ENCODE measurements at places on chromosomes 1 and 21. TPM values are rescaled to one million over a fixed set of nuclear protein-coding genes. Genes with fewer than 3 reads are reported as not detected.
A peak's percentile ranks its signal among the peaks of the same experiment; 100 is the strongest.

GRCh38 chr1:197463142-197463541 is 195.1 kb downstream of the CRB1 start:
- H3K4me1 ChIP-seq, result peaks cover 14% of the 10 kb centered on the region
- no peak for DNase-seq
- no peak overlapping the region for H3K4me3 ChIP-seq
- H3K27ac ChIP-seq, result no peak overlapping the region

DNA sequence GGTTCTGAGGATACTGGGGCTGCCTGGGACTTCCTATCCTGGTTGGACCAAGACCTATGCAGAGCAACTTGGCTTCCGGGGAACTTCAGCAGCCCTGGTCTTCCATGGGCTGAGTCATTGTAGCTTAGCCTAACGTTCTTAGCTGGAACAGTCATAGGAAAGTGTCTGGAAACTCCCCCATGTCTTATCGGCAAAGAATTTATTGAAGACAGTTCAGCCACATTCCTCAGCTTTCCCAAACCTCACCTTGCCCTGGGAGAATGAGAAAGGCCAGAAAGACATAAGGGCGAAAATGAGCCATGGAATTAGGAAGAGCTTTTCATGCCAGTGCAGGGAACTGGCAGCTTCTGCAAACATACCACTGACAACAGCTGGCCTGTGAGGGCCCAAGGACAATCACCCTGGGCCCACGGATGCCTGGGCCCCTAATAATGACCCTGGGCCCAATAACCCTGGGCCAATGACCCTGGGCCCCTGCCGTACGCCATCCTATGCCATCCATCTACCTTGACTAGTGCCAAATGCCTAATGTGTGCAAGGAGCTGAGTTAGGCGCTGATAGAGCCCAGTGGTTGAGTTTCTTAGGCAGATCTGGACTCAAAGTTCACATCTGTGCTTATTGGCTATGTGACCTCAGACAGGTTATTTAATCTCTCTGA is 114.4 kb upstream of the GADD45A start:
- H3K36me3 ChIP-seq, result no peaks in the 10 kb centered on the region
- peaks cover 41% of the 10 kb centered on the region for H3K4me1 ChIP-seq
- peak overlapping the region; percentile 20 for H3K27ac ChIP-seq
- no peak for DNase-seq
- no peak overlapping the region for H3K4me3 ChIP-seq

- H3K27ac ChIP-seq, result no peak overlapping the region
- no peaks in the 10 kb centered on the region for H3K36me3 ChIP-seq
- peaks cover 17% of the 10 kb centered on the region for H3K4me1 ChIP-seq
- no peak for DNase-seq
Observed at GRCh38 chr1:219659005-219659600, 46.2 kb upstream of the ZC3H11B start.

GRCh38 chr1:23804183-23804835 is 3.8 kb upstream of the GALE start:
- no peak overlapping the region for H3K27ac ChIP-seq
- no peak for DNase-seq
- H3K4me1 ChIP-seq, result peaks cover 3% of the 10 kb centered on the region

GRCh38 chr1:177848577-177848976 is 121.3 kb downstream of the SEC16B start:
- DNase-seq, result no peak
- H3K27ac ChIP-seq, result no peak overlapping the region
- H3K4me3 ChIP-seq, result no peak overlapping the region

- H3K4me3 ChIP-seq, result no peak overlapping the region
- no peaks in the 10 kb centered on the region for H3K27me3 ChIP-seq
- H3K27ac ChIP-seq, result no peak overlapping the region
- no peaks in the 10 kb centered on the region for H3K36me3 ChIP-seq
- peaks cover 4% of the 10 kb centered on the region for H3K4me1 ChIP-seq
Observed at GRCh38 chr1:184843732-184844495, 89.3 kb upstream of the EDEM3 start.

DNA sequence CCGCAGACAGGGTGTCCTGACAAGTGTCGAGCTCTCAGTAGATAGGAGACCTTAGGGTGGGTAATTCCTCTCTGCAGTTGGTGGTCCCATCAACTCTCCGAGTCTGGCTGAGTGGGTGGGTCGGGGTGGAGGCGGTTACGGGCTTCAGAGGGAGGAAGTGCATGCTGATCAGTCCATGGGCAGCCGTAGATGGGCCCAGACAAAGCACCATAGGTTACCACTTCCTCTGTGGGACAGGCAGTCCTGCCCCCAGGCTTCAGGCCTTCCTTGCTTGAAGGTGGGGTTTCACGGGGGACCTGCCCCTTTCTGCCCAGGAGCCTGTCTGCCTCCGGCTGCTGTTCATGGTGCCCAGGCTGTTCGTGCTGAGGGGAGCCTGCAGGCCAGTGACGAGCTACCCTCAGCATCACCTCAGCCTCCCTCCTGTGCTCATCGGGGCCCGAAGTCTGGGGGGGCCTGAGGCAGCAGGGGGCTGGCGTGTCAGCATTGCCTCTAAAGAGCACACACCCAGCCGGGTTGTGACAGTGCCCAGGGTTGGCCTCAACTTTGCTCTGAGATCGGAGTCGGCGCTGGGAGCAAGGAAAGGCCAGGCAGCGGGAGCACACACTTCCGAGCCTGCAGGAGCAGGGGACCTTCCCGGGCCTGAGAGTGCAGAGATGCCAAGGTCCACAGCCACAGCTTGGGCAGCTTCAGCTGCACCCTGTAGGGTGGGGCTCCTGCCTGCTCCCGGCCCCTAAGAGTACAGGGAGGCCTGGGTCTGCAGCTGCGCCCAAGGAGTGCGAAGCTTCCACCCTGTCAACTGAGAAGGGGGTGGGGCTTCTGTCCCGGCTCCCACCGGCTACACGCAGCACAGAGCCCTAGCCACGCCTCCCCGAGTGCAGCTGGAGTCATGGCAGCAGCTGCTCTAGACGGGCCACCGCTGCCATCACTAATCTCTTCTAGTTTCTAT is 225.4 kb upstream of the NRIP1 start:
- H3K27me3 ChIP-seq, result no peaks in the 10 kb centered on the region
- no peak for DNase-seq
- H3K36me3 ChIP-seq, result no peaks in the 10 kb centered on the region
- no peaks in the 10 kb centered on the region for H3K4me1 ChIP-seq
- H3K27ac ChIP-seq, result no peak overlapping the region

DNA sequence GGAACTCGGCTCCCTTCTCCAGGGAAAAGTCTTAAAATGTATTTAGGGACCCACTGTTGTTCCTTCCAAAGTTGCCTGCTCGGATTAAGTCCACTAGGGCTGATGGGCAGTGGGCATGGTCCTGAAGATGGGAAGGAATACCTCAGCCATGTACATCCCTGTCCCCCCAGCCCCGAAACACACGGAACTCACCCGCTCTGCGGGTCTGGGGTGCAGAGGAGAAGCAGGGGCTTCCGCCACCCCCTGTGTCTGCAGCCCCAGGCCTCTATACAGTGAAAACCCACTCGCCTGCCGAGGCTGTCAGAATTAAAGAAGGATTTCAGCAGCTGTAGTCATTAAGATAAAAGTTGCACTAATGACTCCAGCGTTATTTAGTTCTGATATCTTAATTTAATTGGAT is 212.6 kb upstream of the VAMP3 start:
- H3K27me3 ChIP-seq, result no peaks in the 10 kb centered on the region
- DNase-seq, result no peak
- no peak overlapping the region for H3K4me3 ChIP-seq
- no peaks in the 10 kb centered on the region for H3K36me3 ChIP-seq
- H3K4me1 ChIP-seq, result peaks cover 5% of the 10 kb centered on the region

DNA sequence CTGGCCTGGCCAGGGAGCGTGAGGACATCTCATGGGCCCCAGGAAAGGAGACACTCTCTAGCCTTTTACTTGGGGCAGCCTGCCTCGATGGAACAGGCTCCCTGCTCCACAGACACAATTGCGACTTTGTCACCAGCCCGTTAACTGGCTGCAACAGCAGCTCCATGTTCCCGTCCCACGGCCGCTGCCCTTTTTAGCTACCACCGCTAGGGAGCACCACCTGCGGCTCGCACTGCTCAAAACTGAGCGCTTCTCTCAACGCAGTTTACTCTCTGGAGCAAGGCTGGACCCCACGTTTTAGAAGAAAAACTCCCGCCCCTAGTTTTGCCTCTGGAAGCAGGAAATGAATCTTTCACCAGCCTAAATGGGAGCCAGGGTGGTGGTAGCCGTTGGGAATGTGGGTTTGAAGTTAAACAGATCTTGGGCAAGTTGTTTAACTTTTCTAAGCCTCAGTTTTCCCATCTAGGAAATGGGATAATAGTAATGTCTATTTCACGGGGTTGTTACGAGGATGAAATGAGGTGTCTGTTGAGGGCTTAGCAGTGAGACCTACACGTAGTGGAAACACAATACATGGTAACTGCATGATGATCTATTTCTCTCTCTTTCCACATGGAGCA is 3.5 kb upstream of the LRRC38 start:
- no peaks in the 10 kb centered on the region for H3K4me1 ChIP-seq
- H3K4me3 ChIP-seq, result no peak overlapping the region
- H3K36me3 ChIP-seq, result no peaks in the 10 kb centered on the region
- no peaks in the 10 kb centered on the region for H3K27me3 ChIP-seq
- no peak for DNase-seq
- no peak overlapping the region for H3K27ac ChIP-seq

SLC44A5 gene
- total RNA-seq, result 0.68 TPM

CCDC190 gene
- not detected for total RNA-seq

TLCD4 gene
- 9.9 TPM for total RNA-seq

PPT1 gene
- total RNA-seq, result 68.5 TPM

SAMD11 gene
- 10.2 TPM for total RNA-seq

CFAP74 gene
- total RNA-seq, result not detected

ADPRS gene
- total RNA-seq, result 34.1 TPM

TTLL7 gene
- total RNA-seq, result 71.4 TPM

CR2 gene
- 0.21 TPM for total RNA-seq

RGS4 gene
- 32.6 TPM for total RNA-seq

FCGR3A gene
- total RNA-seq, result 41.2 TPM

C1orf226 gene
- 11.8 TPM for total RNA-seq

BRDT gene
- total RNA-seq, result not detected

RIPPLY3 gene
- not detected for total RNA-seq
